ENCODE measurements at places on chromosomes 4 and X.

GRCh38 chr4:89823416-89823815 is 13.5 kb downstream of the SNCA start:
- H3K4me1 ChIP-seq, result no peaks in the 10 kb centered on the region
- no peak overlapping the region for H3K27ac ChIP-seq
- DNase-seq, result no peak
- H3K27me3 ChIP-seq, result no peaks in the 10 kb centered on the region

- H3K27me3 ChIP-seq, result no peaks in the 10 kb centered on the region
- H3K4me3 ChIP-seq, result no peak overlapping the region
- no peak overlapping the region for H3K27ac ChIP-seq
- DNase-seq, result no peak
These were observed 62.3 kb upstream of the NAP1L5 start for GRCh38 chr4:88759895-88760290.

- H3K4me1 ChIP-seq, result no peaks in the 10 kb centered on the region
- DNase-seq, result no peak
- H3K27ac ChIP-seq, result no peak overlapping the region
- H3K36me3 ChIP-seq, result no peaks in the 10 kb centered on the region
These were observed 8.8 kb downstream of the PROM1 start for GRCh38 chr4:16075061-16075460.

- no peaks in the 10 kb centered on the region for H3K27me3 ChIP-seq
- H3K27ac ChIP-seq, result no peak overlapping the region
- no peak overlapping the region for H3K4me3 ChIP-seq
- H3K36me3 ChIP-seq, result no peaks in the 10 kb centered on the region
- H3K4me1 ChIP-seq, result no peaks in the 10 kb centered on the region
These were observed 481.7 kb upstream of the NR3C2 start for GRCh38 chr4:148923881-148924280.

- H3K4me1 ChIP-seq, result no peaks in the 10 kb centered on the region
- H3K36me3 ChIP-seq, result peaks cover 3% of the 10 kb centered on the region
- DNase-seq, result no peak
- no peak overlapping the region for H3K4me3 ChIP-seq
- H3K27ac ChIP-seq, result no peak overlapping the region
- no peaks in the 10 kb centered on the region for H3K27me3 ChIP-seq
These were observed 61.2 kb upstream of the AFAP1 start for GRCh38 chr4:8000721-8001491.

GRCh38 chr4:109703664-109704361 is 568 bp upstream of the CASP6 start:
- DNase-seq, result no peak
- H3K27ac ChIP-seq, result peak overlapping the region; percentile 65
- peak overlapping the region; percentile 79 for H3K4me3 ChIP-seq
- peaks cover 9% of the 10 kb centered on the region for H3K4me1 ChIP-seq

DNA sequence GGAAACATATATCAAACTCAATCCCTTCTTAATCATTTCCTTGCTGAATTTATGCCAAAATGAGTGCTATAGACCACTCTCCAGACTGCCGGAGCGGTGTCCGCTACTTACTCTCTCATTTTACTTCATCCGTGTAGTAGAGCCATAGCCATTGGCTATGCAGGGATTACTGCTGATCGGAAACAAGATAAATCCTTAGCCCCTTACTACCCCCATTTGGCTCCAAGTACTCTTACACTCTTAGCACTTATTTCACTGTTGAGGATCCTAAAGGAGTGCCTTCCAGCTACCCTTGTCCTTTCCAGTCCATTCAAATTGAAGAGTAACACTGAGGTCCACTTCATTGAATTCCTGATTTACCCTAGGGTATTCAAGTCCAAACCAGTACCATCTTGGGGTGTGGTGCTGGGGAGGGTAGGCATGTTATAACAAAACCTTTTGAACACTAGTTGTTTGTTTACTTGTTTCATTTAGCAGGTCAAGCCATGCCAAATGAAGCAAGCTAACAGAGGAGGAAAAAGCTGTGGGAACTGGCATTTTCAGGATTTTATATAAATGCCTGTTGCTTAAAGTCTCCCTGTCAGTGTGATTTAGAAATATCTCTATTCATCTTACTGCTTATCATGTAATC is 715.1 kb downstream of the FSTL5 start:
- no peaks in the 10 kb centered on the region for H3K4me1 ChIP-seq
- no peak for DNase-seq
- no peak overlapping the region for H3K4me3 ChIP-seq
- H3K27ac ChIP-seq, result no peak overlapping the region
- H3K27me3 ChIP-seq, result no peaks in the 10 kb centered on the region
- no peaks in the 10 kb centered on the region for H3K36me3 ChIP-seq

DNA sequence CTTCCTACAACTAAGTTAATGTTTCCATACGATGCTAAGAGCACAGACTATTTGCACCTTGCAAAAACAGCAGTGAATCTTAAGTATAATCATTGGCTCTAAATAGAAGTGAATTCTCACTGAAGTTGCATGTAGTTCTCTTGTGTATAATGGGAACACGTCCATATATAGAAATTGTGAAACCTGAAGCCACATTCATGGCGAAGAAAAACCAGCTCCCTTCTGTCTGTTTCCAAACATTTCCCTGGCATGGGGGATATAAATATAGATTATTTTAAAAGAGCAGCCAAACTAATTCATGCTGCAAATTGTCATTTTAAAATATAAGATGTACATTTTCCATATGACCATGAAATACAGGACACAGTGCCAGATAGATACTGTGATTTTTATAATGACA is 71.1 kb downstream of the TRAM1L1 start:
- H3K27me3 ChIP-seq, result no peaks in the 10 kb centered on the region
- no peak for DNase-seq
- H3K4me3 ChIP-seq, result no peak overlapping the region
- H3K4me1 ChIP-seq, result no peaks in the 10 kb centered on the region

DNA sequence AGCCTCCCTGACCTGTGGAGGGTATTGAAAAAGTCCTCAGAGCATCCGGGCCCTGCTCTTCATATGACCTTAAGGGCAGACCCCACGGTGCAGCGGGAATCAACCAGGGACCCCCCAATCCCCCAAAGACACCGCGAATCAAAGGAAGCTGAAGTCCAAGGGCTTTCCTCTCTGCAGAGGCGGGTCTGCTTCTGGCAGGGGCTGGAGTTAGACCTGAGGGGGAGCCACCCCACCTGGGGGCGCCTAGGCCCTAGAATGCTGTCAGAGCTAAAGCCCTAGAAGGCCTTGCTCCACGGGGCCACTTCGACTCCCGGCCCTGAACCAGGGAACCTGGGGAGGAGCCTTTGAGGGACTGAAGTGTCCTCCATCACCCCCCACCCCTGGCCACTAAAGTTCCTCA is 2.8 kb upstream of the HAUS7 start:
- no peaks in the 10 kb centered on the region for H3K36me3 ChIP-seq
- no peak for DNase-seq
- H3K27me3 ChIP-seq, result no peaks in the 10 kb centered on the region
- no peak overlapping the region for H3K4me3 ChIP-seq
- H3K4me1 ChIP-seq, result peaks cover 5% of the 10 kb centered on the region
- no peak overlapping the region for H3K27ac ChIP-seq

DNA sequence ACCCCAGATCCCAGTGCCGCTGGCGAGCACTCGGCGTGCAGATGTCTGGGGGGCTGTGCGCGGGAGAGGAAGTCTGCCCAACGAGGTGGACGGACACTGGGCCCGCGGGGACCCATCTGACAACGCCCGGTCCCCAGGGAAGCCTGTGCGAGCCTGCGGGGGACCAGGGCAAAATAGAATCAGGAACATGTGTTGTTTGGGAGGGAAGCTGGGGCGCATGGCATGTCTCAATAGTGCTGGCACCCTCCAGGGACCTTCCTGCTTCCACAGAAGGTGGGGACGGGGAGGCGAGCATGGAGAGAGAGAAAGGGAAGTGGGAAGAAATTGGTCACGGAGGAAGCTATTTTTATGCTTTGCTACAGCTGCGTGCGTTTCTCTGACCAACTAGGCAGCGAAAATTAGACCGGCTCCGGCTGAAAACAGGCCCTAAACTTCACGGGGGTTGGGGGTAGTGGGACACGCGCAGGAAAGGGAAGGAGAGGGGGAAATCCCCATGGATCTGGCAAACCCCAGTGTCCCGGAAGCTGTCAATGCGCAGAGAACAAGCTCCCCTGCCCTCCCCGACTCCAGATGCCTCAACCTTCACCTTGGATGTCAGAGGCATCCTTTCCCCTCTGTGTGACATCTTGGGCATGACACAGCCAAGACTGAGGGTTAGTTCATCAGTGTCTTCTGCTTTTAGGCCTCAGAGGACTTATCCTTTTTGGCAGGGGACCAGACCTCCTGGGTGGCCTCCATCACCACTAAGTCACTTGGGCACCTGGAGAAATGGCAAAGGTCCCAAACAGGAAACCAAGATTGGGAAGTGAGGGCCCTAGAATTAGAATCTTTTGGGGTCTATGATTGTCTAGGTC is 169.8 kb upstream of the BCOR start:
- no peaks in the 10 kb centered on the region for H3K27me3 ChIP-seq
- no peak overlapping the region for H3K27ac ChIP-seq
- peaks cover 7% of the 10 kb centered on the region for H3K4me1 ChIP-seq
- no peak for DNase-seq
- no peaks in the 10 kb centered on the region for H3K36me3 ChIP-seq

GRCh38 chr4:113556382-113557134 is 205.0 kb downstream of the CAMK2D start:
- DNase-seq, result no peak
- H3K4me1 ChIP-seq, result no peaks in the 10 kb centered on the region
- H3K36me3 ChIP-seq, result no peaks in the 10 kb centered on the region
- H3K27ac ChIP-seq, result no peak overlapping the region
- H3K4me3 ChIP-seq, result no peak overlapping the region
- no peaks in the 10 kb centered on the region for H3K27me3 ChIP-seq

DNA sequence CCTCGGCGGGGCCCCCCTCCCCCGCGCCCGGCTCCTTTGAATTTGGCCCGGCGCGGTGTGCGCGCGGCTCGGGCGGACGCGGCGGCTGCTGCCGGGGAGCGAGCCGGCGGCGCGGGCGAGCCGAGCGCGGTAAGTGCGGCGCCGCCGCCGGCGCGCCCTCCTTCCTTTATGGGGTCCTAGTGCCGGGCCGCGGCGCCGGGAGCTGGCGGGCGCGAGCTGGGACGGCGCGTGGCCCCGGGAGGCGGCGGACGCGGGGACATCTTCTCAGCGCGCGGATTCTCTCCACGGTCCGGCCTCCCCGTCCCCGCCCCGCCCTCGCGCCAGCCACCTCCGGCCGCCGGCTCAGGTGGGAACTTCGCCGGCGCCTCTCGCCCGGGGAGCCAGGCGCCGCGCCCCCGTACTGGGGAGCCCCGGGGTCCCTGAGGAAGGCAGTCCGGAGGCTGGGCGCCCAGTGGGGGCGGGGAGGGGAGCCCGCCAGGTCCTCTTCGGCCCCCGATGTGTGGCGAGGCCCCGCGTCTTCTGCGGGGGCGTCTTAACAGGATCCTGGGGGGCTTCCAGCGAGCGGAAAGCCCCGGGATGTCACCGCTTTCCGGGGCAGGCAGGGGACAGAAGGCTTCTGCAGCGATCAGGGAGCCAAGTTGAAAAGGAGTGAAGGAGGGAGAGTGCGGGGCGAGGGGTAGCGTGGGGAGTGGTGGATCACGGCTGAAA is 98.4 kb upstream of the TENM3 start:
- H3K4me1 ChIP-seq, result no peaks in the 10 kb centered on the region
- no peak overlapping the region for H3K27ac ChIP-seq
- no peaks in the 10 kb centered on the region for H3K36me3 ChIP-seq
- DNase-seq, result no peak
- H3K4me3 ChIP-seq, result no peak overlapping the region
- peaks cover 17% of the 10 kb centered on the region for H3K27me3 ChIP-seq

DNA sequence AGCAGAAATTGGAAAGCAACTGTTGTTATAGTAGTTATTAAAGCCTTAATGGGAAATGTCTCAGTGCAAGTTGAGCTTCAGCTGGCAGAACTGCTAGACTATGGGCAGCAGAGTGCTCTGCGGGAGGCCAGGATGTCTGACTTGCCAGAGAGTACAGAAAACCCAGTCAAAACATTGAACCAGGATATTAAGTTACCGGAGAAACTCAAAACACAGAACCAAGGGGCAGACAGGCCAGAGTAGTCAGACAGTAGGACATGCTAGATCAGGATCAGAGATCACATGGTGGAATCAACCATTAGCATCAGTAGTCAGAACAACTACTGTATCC is 72.9 kb upstream of the TNIP3 start:
- no peaks in the 10 kb centered on the region for H3K4me1 ChIP-seq
- no peak overlapping the region for H3K4me3 ChIP-seq
- no peaks in the 10 kb centered on the region for H3K27me3 ChIP-seq
- DNase-seq, result no peak
- H3K27ac ChIP-seq, result no peak overlapping the region
- no peaks in the 10 kb centered on the region for H3K36me3 ChIP-seq

DNA sequence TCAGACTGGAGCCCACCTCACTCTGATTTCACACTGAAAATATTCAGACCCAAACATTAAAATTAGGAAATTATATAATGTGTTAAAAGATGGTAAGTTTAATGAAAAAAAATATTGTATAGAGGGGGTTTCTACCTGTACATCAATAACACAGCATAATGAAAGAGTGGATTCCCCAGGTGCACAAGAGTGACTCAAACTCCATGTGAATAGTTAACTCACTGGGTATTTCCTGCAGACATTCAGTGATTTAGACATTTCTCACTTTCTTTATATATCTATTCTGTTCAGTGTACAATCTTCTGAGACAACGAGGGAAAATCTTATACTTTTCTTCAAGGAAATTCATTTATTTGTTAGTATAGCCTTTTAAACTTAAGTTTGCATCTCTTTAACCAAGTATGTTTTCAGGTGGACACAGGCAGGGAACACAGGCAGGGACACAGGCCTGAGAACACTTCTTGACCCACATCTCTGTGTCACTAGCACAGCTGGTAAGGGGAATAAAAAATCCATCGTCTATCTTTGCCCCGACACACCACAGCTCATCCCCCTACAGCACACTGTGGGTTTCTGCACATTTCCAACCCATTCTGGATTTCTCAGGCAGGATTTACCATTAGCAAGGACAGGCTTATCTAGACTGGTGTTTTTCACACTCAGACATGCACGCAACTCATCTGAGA is 525.5 kb upstream of the BOD1L1 start:
- no peaks in the 10 kb centered on the region for H3K27me3 ChIP-seq
- no peak for DNase-seq
- H3K4me1 ChIP-seq, result no peaks in the 10 kb centered on the region
- H3K36me3 ChIP-seq, result no peaks in the 10 kb centered on the region
- H3K27ac ChIP-seq, result no peak overlapping the region

DNA sequence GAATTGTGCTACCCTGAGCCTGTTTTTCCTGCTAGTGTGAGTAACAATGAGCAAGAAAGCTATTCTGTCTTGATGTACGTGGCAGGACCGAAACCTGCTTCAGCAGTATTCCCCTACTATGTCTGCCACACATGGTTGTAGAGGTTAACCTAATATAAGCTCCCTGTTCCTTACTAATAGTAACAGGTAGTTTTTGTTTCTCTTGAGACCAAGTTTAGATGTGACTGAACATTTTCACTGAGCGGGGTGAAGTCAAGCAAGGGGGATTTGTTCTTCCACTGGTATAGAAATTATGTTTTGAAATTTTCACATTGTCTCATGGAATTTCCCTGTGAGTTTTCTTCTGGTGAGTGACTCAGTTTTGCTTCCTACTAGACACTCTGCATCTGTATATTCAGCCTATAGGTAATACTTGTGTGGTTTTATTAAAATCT is 37.3 kb downstream of the RRAGB start:
- no peak overlapping the region for H3K4me3 ChIP-seq
- H3K27me3 ChIP-seq, result no peaks in the 10 kb centered on the region
- H3K4me1 ChIP-seq, result no peaks in the 10 kb centered on the region
- no peaks in the 10 kb centered on the region for H3K36me3 ChIP-seq

All from effector memory CD4-positive, alpha-beta T cell (primary cell).